A549 (cell line): ENCODE measurements at places on chromosomes 5 and 9.
A peak's percentile ranks its signal among the peaks of the same experiment; 100 is the strongest.

- no peak for DNase-seq
These were observed 16.9 kb downstream of the SEMA4D start for GRCh38 chr9:89480825-89481537.

- DNase-seq: peak; percentile 27
These were observed 18.2 kb upstream of the FNIP1 start for GRCh38 chr5:131814990-131815389.

GRCh38 chr9:95923794-95924193 lies 48.3 kb downstream of the ERCC6L2 start:
- DNase-seq: peak; percentile 6

DNA sequence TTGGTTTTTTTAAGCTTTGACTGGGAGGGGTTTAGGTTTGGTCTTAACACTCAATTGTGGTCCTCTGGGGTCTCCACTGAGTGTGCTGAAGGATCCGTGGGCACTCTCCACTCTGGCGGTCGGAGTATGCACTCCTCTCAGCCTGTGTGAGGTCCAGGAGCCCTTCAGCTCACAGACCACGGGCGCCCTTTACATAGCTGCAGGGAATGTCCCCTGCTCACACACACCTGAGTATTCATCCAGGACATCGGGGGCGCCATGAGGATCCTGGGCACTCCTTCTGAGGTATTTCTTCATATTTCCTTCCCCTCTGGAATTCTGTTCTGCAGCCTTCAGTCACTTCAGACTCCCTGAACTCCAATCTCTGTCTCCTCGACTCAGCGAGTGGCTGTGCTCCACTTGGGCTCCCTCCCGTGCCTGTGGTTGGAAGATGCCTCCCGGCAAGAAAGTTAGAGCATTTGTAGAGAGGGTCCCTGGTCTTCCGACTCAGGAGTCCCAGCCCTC lies 12.5 kb downstream of the TRIP13 start:
- no peak for DNase-seq

- DNase-seq: peak; percentile 48
These were observed 42.8 kb downstream of the SNX30 start for GRCh38 chr9:112793213-112793810.

- DNase-seq: peak; percentile 71
These were observed 671.1 kb downstream of the TAF11L14 start for GRCh38 chr5:18305288-18305924.

GRCh38 chr9:136564379-136564988 lies 18.6 kb upstream of the NOTCH1 start:
- DNase-seq: no peak

DNA sequence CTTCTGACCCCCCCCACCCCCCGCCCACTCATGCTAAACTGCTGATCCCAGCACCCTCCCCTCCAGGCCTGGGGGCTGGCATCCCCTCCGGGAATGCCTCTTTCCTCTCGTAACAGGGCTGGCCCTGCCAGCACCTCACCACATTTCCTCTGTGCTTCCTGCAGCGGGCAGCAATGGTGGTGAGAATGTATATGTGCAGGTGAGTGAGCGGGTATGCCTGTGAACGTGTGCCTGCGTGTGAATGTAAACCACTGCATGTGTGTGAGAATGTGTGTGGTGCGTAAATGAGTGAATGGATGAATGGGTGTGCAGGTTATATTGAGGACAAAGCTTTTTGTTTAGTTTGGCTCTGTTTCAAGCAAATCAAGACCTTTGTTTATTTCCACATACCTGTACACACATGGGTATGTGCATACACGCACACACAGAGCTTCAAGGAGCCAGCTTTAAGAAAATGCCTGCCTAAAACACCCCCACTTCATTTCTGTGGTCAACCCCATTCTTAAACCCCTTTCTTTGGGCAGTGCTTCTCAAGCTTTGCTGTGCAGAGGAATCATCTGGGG lies 95.7 kb upstream of the SHB start:
- DNase-seq: no peak
